ENCODE measurements at places on chromosomes 5 and 9.
A peak's percentile ranks its signal among the peaks of the same experiment; 100 is the strongest.

DNA sequence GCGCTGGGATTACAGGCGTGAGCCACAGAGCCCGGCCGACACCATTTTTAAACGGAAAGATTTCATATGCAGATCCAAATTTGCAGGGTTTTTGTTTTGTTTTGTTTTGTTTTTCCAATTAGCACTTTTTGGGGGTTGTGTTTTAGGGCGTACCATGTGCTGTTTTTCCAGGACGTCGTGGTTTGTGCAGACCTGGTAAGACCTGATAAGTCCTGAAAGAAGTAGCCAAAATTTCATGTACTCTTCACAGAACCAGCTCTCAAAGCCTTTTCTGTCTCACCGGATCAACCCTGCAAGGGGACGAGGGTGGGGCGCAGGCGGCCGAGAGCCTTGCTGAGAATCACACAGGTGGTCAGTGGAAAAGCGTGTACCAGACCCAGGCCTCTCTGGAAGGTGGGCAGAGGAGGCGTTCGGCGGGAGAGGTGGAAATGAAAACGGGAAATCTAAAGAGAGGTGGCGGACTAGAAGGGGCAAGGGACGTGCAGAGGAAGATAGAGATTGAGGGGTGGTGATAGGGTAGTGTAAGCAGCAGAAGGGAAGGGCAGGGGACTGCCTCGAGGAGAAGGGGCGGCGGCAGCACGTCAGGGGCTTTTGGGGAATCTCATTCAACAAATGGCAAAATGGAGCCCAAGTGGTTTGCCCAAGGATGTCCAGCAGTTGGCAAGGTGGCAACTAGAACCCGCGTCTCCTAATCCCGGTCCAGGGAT is 1.1 kb upstream of the FAF2 start:
- DNase-seq: no peak

DNA sequence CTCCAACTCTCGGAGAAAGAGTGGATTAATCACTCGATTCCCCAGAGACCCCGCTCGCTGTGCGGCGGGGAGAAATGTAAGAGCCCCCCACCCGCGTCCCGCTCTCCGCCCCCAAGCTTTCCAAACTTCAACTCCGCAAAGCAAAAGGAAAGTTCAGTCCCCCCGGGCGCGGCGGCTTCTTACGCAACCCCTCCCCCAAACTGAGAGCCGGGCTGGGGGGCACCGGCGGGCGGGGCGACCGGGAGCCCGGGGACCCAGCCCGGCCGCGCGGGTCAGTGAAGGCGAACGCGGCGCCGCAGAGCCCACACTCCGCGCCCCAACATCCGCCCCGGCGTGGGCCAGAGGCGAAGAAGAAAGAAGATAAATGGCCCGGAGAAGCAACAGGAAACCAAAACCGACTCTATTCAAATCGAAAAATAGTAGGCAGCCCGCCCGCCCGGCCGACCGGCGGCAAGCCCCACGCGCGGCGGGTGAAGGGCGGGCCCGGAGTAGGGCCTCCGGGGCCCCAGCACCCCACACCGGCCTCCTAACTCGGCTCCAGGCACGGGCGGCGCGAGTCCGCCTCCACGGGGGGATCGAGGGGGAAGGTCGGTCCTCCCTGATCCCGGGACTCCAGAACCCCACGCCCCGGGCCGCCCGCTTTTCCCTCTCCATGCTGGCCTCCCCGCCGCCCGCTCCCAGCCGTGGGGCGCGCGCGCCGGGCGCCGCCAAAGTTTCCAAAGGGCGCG is 720 bp downstream of the NOTCH1 start:
- no peak for DNase-seq

GRCh38 chr9:133456409-133456808 is 3.4 kb upstream of the CACFD1 start:
- no peak for DNase-seq

GRCh38 chr5:138466125-138466899 is 1.0 kb downstream of the EGR1 start:
- DNase-seq: no peak

- no peak for DNase-seq
These were observed 4.0 kb downstream of the BRD9 start for GRCh38 chr5:888638-889035.

GRCh38 chr9:115591584-115591984 is 473.6 kb upstream of the TNC start:
- peak; percentile 95 for DNase-seq

DNA sequence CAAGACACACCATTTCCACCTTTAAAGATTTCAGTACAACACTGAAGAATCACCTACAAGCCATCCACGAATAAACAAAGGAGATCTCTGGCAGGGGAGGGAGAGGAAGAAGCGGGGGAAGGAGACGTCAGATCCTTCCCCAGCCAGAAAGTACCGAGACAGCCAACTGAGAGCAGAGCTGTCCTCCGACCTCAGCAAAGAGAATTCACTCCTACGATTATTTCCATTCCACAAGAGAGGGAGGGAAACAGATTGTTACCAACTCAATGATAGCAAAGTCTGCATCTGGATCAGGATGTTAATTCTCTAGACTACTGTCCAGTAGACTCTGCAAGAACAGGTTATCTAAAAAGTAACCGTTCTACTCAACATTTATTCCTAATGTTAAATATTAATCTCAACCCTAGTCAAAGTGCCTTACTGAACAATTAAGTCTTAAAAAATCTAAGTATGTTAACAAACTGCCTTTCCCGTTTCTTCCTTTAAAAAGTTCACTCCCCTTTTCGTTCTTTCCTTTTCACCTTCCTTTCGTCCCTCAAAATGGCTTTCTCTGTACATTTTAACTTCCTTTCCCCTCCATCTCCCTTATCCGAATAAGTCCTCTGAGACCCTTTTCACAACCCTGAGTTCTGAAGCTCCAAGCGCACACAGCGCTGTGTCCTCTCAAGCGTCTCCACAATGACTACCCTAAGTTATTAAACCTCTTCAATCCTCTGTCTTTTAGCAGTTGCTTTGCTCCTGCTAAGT is 1.4 kb downstream of the CHD1 start:
- peak; percentile 71 for DNase-seq

DNA sequence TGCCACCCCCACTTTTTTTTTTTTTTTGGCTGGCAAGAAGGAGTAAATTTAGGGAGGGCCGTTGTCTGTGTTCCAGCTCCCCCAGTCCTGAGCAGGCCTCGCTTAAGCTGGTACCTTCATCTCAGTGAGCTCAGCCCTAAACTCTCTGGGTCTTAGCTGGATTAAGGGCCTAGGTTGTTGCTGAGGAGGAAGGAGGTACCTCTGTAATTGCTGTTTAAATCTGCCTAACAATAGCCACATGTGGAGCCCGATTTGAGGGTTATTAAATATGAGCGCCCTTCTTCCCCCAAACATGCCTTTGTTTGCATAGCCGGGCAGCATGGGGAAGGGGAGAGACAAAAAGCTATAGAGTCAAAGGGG is 179.0 kb upstream of the PITX1 start:
- DNase-seq: no peak

GRCh38 chr9:137516144-137516917 is 33.9 kb downstream of the PNPLA7 start:
- no peak for DNase-seq

GRCh38 chr5:14185326-14186058 is 42.4 kb downstream of the TRIO start:
- peak; percentile 94 for DNase-seq

GRCh38 chr5:5235685-5236084 is 95.6 kb downstream of the ADAMTS16 start:
- DNase-seq: no peak

DNA sequence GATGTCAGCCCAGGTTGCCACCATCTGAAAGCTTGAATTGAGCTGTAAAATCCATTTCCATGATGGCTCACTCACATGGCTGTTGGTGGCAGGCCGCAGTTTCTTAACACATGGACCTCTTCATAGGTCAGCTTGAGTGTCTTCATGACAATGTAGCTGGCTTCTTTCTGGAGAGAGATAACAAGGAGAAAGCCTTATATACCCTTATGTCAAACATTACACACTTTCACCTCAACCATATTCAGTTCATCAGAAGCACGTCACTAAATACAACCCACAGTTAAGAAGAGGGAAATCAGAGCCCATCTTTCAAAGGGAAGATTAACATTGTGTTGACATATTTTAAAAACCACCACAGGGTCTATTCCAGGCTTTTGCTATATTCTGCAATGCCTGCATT is 604.4 kb downstream of the PRELID2 start:
- no peak for DNase-seq

- no peak for DNase-seq
These were observed 3.3 kb upstream of the ASTN2 start for GRCh38 chr9:117418111-117418510.

GRCh38 chr5:120538149-120538548 is 74.0 kb downstream of the PRR16 start:
- peak; percentile 55 for DNase-seq

GRCh38 chr9:137193771-137194170 is 5.3 kb downstream of the SSNA1 start:
- no peak for DNase-seq

DNA sequence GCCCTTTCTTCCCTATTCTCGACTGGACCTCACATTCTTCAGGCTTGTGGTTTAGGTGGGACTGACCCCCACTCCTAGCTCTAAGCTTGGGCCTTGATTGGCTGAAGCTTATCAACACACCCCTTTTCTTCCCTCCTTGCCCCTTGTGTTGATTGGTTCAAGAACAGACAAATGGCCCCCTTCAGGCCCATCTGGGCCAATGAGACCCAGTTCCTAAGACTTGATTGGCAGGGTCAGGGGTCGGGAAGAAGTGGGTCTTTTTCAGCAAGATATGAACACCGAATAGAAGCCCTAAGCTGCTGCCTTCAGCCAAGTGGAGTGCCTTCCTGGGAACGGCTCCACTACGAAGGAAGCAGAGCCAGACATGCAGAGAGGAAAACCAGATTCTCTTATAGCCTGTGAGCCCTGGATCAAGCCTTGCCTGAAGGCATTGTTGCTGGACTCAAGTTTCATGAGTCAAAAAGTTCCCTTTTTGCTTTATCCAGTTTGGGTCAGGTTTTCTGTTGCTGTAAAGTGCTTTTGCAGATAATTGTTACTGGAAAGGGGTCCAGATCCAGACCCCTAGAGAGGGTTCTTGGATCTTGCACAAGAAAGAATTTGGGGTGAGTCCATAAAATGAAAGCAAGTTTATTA is 22.4 kb upstream of the NCS1 start:
- no peak for DNase-seq

- no peak for DNase-seq
These were observed 6.6 kb downstream of the GOLGA1 start for GRCh38 chr9:124934290-124934689.

GRCh38 chr5:153896701-153897100 is 142.0 kb downstream of the FAM114A2 start:
- DNase-seq: no peak

DNA sequence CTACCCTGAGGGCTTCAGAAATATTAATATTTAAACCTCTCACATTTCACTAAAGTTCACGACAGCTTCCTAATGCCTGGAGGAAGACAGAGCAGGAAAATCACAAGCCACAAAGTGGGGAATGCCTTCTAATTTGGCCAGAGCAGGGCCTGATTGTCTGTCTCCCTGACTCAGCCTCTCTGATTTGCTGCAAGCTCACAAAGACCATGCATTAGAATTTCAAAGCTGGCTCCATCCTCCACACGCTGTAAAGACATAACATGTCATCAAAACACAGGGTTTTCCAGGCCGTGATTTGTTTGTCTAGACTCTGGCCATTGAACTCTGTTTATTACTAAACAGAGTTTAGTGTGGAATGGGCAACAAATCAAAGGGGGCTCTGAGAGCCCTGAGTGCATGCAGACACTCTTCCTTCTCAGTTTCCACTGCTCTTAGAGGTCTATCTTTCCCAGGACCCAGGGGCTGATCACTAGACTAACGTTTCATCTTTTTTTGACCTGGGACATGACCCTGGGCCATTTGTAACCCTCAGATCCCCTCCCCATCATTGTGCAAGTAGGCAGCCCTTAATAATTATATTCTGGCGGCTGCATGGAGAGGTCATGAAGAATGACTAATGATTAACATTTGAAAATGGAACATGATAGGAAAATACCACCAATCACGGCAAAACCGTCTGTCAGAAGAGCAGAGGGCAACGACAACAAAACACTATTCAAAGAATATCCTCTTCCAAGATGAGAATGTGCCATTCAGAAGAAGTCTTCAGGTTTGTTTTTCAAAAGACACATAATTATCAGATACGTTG is 140.2 kb downstream of the ENC1 start:
- no peak for DNase-seq

- no peak for DNase-seq
These were observed 179.4 kb downstream of the CFAP90 start for GRCh38 chr5:7671381-7671993.

DNA sequence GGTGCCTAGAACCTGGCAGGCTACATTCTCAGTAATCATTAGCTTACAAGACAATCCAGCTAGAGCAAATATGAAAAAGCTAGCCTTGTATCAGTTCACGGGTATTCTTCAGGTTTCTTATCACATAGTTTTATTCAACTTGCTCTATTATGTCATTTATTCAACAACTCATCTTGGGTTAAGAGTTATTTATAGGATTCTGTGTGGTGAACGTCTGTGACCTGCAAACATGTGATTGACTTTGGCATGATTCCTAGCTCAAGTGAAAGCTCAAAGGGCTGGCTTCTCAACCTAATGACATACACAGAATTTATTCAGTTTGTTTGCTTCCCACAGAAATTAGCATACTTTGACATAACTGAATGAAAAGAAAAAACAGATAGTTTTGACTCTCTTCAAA is 173.1 kb downstream of the PLPPR1 start:
- no peak for DNase-seq

All from PC-3 (cell line).